ENCODE measurements at places on chromosomes 5 and 9. TPM values are rescaled to one million over a fixed set of nuclear protein-coding genes. Genes with fewer than 3 reads are reported as not detected.

- H3K36me3 ChIP-seq: no peaks in the 10 kb centered on the region
- no peaks in the 10 kb centered on the region for H3K27me3 ChIP-seq
- no peak for DNase-seq
These were observed 20.6 kb upstream of the TPD52L3 start for GRCh38 chr9:6307551-6308096.

- H3K27me3 ChIP-seq: no peaks in the 10 kb centered on the region
- H3K36me3 ChIP-seq: peaks cover 46% of the 10 kb centered on the region
- H3K4me1 ChIP-seq: peaks cover 5% of the 10 kb centered on the region
- H3K27ac ChIP-seq: no peak overlapping the region
These were observed 69.8 kb downstream of the HABP4 start for GRCh38 chr9:96519787-96520186.

GRCh38 chr9:98970532-98971041 is 26.9 kb downstream of the COL15A1 start:
- no peaks in the 10 kb centered on the region for H3K36me3 ChIP-seq
- DNase-seq: no peak
- H3K27ac ChIP-seq: peak overlapping the region; percentile 84
- no peak overlapping the region for H3K4me3 ChIP-seq
- peaks cover 96% of the 10 kb centered on the region for H3K4me1 ChIP-seq

Gene PAX5
- total RNA-seq: 0.17 TPM

Gene TEX48
- not detected for total RNA-seq

- H3K27me3 ChIP-seq: no peaks in the 10 kb centered on the region
- H3K36me3 ChIP-seq: no peaks in the 10 kb centered on the region
These were observed 913.8 kb downstream of the TLE1 start for GRCh38 chr9:80775530-80775929.

DNA sequence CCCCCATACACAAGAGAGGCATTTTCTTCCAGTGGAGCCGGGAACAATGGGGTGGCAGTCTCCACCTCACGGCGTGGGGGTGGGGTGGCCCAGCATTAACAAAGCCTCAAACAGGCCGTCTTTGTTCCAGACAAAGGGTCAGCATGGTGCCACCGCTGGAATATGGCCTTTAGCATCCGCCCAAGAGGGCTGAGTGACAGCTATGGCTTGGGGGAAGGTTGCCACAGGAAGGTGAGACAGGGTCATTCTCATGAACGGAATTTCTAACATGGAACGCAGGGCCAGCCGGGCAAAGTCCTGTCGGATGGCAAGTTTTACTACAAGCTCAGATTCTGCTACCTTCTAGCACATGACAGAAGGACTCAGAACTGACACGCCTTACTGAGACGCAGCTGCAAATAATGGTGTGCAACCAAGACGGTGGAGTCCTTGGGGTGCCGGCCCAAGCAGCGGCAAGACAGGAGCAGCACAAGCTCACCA is 64.0 kb downstream of the OTULIN start:
- peaks cover 16% of the 10 kb centered on the region for H3K4me1 ChIP-seq
- DNase-seq: no peak
- no peak overlapping the region for H3K27ac ChIP-seq
- no peak overlapping the region for H3K4me3 ChIP-seq
- no peaks in the 10 kb centered on the region for H3K27me3 ChIP-seq

GRCh38 chr9:137048655-137049543 is 2.9 kb upstream of the NPDC1 start:
- peaks cover 48% of the 10 kb centered on the region for H3K27me3 ChIP-seq
- no peaks in the 10 kb centered on the region for H3K36me3 ChIP-seq
- H3K4me1 ChIP-seq: peaks cover 56% of the 10 kb centered on the region
- no peak for DNase-seq

DNA sequence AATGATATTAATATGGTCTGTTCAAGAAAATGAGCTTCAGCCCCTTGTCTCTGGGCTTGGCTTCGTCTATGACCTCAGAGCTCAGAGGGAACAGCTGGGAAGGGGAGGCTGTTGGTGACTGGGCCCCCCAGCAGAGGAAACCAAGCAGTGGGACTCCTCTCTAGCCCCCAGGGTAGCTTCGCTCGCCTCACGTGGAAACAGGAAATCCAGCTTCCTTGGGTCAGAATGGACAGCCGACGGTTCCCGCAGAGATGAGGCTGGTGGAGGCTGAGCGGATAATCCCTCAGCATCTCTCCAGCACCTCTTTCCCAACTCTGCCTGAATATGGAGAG is 37.2 kb upstream of the ICE1 start:
- no peak for DNase-seq
- no peak overlapping the region for H3K27ac ChIP-seq
- H3K36me3 ChIP-seq: no peaks in the 10 kb centered on the region
- no peaks in the 10 kb centered on the region for H3K27me3 ChIP-seq
- H3K4me3 ChIP-seq: no peak overlapping the region
- H3K4me1 ChIP-seq: peaks cover 19% of the 10 kb centered on the region

DNA sequence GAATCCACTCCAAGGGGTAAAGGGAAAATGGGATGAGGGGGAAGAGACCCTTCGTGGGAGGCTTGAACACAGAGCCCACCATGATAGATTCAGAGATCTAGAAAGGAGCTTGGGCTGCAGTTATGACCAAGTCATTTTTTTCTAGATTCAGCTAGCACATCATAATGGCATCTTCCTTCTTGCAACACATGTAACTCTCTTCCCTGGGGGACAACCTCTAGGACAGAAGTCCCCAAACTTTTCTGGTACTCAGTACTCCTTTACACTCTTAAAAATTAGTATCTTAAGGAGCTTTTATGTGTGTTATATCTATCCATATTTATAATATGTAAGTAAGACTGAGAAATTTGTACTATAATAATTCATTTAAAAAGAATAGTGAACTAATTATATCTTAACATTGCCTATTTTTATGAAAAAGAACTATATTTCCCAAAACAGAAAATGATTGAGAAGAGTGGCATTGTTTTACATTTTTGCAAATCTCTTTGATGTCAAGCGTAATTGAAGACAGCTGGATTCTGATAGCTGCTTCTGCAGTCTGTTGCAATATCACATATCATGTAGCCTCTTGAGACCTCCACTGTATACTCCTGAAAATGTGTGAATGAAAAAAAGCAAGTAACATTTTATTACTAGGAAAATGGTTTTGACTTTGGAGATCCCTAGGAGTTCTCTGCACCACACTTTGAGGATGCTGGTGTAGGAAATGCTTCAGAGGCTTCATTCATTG is 875 bp downstream of the ACO1 start:
- no peaks in the 10 kb centered on the region for H3K36me3 ChIP-seq
- peaks cover 63% of the 10 kb centered on the region for H3K4me1 ChIP-seq
- no peak for DNase-seq
- H3K27me3 ChIP-seq: no peaks in the 10 kb centered on the region

GRCh38 chr5:172178991-172179989 is 8.7 kb downstream of the STK10 start:
- H3K36me3 ChIP-seq: no peaks in the 10 kb centered on the region
- H3K4me1 ChIP-seq: peaks cover 41% of the 10 kb centered on the region
- DNase-seq: no peak
- H3K27me3 ChIP-seq: no peaks in the 10 kb centered on the region
- H3K27ac ChIP-seq: peak overlapping the region; percentile 33
- peak overlapping the region; percentile 25 for H3K4me3 ChIP-seq

DNA sequence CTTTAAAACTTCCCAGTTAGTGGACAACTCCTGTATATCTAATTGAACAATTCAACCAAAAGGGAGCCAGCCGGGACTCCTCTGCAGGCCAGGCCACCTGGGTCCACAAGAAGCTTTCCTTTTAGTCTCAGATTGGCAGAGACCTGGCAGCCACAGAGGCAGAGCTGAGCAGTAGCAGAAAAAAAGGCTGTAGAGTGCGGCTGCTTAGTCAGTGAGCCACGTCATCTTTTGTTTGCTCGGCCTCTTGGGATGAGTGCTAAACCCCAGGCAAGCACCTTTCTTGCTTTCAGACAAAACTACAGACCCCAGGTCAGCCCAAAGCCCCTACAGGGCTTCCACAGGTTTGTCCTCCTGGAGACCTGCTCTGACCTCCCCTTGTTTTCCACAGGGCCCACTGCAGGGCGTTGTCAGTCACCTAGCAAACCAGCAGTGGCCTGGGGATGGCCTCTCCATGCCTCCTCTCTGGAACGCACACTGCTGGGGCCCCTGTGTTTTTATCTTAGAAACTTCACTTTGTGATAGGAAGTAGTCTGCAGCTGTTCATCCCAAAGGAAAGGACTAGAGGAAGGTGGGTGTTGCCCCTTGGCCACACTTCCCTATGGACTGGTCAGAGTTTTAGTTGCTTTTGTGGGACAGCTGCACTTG is 49.9 kb downstream of the SHB start:
- H3K27me3 ChIP-seq: no peaks in the 10 kb centered on the region
- peaks cover 5% of the 10 kb centered on the region for H3K36me3 ChIP-seq
- H3K4me1 ChIP-seq: peaks cover 75% of the 10 kb centered on the region
- DNase-seq: no peak
